ENCODE measurements at places on chromosomes 11 and 22. TPM values are rescaled to one million over a fixed set of nuclear protein-coding genes. Genes with fewer than 3 reads are reported as not detected.

The CCDC89 gene
- 1.7 TPM for total RNA-seq

The GLYAT gene
- not detected for total RNA-seq

The CHRM1 gene
- total RNA-seq = not detected

The TEAD1 gene
- total RNA-seq = 102 TPM

The CDC45 gene
- total RNA-seq = 26.1 TPM

The RBMXL2 gene
- 0.10 TPM for total RNA-seq

The ADORA2A gene
- total RNA-seq = 11.5 TPM

The OR2AG2 gene
- total RNA-seq = 0.18 TPM

Data from Panc1 (cell line).